ENCODE measurements at places on chromosomes 7 and 10.

DNA sequence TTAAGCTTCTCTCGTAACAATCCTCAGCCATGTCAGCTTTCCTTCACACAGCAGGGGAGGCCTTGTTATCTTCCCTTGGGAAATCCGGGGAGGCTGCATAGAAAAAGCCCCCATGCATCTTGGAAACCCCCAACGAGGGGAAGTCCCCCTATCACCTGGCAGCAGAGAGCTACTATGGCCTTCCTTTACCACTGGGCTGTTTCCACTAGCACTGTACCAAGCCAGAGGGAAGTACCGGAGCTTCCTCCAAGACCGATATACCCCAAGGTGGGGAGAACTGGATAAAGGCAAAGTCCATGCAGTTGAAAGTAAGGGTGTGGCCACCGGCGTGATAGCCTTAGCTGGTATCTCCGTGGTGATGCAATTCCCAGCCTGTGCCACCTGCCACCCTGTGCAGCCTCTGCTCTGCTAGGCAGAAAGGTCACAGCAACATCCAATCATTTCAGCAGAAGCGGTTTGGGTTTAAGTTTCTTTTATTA is 4.4 kb upstream of the CLIP2 start:
- no peak for DNase-seq

DNA sequence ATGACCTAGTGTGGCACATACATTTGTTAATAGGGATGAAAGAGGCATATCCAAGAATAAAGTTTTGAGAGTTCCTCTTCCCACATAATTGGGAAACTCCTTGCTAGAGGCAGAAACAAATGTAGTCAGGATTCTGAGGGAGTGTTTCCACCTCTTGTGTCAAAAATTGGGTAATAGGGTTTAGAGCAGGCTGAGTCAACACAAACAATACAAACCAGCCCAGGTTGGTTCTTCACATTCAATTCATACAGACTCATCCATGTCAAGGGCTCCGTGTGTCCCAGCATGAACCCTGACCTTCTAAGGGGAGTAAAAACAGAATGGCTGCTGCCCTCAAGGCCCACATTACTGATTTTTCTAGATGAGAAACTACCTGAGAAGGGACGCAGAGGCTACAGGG is 75.3 kb downstream of the GLI3 start:
- DNase-seq, result no peak

DNA sequence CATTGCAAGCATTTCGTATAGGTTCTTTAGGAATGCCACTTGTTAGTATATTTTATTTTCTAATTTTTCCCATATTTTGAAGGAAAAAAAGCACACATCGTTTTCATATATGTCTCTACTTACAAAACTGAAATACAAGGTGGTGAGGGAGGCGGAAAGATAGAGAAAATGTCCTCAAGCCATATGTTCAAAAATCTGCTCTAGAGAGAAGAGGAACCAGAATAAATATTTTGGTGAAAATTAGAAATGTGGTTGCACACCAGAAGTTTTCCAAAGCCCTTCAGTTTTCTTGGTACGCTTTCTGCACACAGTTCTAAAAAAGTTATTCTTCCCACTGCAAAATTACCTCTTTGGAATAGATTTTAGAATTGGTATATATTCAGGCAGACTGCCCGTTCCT is 107.4 kb upstream of the RHOBTB1 start:
- DNase-seq, result no peak

GRCh38 chr10:74079028-74079935 is 71.3 kb downstream of the AP3M1 start:
- DNase-seq, result no peak

- DNase-seq, result no peak
Measured at GRCh38 chr10:80371467-80371866, 14.9 kb downstream of the DYDC2 start.

- no peak for DNase-seq
Measured at GRCh38 chr10:14779001-14779651, 4.4 kb upstream of the FAM107B start.

Data from cortex of kidney (tissue), 1 donor.